Neural crest cell (in vitro differentiated cells): ENCODE measurements at places on chromosomes 12 and 14.

- DNase-seq, result no peak
Observed at GRCh38 chr12:127035011-127035879, 1231.7 kb upstream of the TMEM132C start.

GRCh38 chr14:102952276-102952675 lies 29.8 kb downstream of the AMN start:
- no peak for DNase-seq

DNA sequence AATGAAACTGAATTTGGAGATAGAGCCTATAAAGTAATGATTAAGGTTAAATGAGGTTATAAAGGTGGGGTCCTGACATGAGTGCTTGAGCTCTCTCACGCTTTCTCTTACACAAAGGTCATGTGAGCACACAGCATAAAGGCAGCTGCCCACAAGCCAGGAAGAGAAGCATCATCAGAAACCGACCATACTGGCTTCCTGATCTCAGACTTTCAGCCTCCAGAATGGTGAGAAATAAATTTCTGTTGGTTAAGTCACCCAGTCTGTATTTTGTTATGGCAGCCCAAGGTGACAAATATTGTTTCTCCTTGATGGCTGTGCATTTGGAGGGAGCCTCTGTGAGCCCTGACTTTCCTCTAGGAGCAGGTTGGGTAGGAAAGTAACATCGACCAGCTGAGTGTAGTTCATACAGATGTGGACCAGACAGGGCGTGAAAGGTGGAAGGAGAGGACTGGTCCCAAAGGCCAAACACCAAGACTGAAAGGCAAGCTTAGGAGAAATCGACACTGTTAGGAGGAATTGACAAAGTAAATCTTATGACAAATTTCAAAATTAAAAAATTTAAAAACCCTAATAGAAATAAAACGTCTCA lies 97.6 kb upstream of the SLC38A2 start:
- no peak for DNase-seq

GRCh38 chr14:22820731-22821130 lies 5.5 kb upstream of the SLC7A7 start:
- DNase-seq, result no peak

GRCh38 chr14:89921346-89921745 lies 33.2 kb downstream of the EFCAB11 start:
- no peak for DNase-seq

GRCh38 chr12:39383114-39383513 lies 59.8 kb downstream of the KIF21A start:
- DNase-seq, result no peak
